ENCODE measurements at places on chromosomes 2 and 18. TPM values are rescaled to one million over a fixed set of nuclear protein-coding genes. Genes with fewer than 3 reads are reported as not detected.

AOX1 gene
- 2.3 TPM for polyA plus RNA-seq

SLC19A3 gene
- 5.7 TPM for polyA plus RNA-seq

DNA sequence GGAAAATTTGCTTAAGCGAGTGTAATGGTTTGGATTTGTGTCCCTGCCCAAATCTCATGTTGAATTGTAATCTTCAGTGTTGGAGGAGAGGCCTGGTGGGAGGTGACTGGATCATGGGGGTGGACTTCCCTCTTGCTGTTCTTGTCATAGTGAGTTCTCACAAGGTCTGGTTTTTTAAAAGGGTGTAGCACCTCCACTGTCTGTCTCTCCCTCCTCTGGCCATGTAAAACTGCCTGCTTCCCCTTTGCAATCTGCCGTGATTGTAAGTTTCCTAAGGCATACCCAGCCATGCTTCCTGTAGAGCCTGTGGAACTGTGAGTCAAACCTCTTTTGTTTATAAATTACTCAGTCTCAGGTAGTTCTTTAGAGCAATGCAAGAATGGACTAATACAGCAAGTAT, 6.6 kb downstream of the YIPF4 start:
- no peak for DNase-seq

- no peak for DNase-seq
These were observed 84.2 kb upstream of the OTOS start for GRCh38 chr2:240224676-240225075.

DNA sequence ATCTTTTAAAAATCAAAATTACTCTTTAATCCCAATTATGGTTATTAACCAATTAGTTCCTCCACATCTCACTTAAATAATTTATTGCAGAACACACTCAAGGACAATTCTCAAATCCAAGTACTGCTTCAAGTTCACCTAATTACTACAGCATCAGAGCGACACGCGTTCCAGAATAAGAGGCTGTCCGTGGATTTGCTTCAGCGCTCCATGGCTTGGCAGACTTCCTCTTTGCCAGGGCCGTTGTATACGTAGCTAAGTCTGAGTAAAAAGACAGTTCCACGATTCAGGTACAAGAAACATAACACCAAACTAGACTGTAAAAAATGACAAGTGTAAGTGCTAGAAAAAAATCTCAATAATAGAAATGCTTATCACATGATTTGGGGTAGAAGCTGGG, 153.2 kb upstream of the MYT1L start:
- no peak for DNase-seq

MRPS9 gene
- 52.9 TPM for polyA plus RNA-seq

DNA sequence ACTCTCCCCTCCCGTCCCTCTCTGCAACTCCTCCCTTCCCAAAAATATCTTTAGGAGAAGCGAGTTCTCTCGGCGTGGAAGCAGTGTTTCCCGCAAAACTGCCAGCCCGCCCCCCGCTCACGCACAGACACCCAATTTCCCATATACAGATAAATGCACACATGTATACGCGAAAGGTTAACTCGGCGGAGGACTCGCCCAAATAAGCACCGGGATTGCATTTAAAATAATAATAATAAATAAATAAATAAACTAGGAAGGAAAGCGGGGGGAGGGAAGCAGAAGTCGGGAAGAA, 70.0 kb upstream of the PSMD14 start:
- DNase-seq: no peak

- no peak for DNase-seq
These were observed 19.3 kb downstream of the GALM start for GRCh38 chr2:38685116-38685735.
